Renal cortical epithelial cell (primary cell): ENCODE measurements at places on chromosomes 7 and 10.

GRCh38 chr10:91708174-91708861, 75.4 kb upstream of the PPP1R3C start:
- DNase-seq = peak; percentile 50

GRCh38 chr7:24227603-24228359, 56.2 kb upstream of the NPY start:
- no peak for DNase-seq

- peak; percentile 4 for DNase-seq
These were observed 34.2 kb upstream of the POM121L12 start for GRCh38 chr7:53001221-53001620.

GRCh38 chr7:153835712-153836265, 216.4 kb upstream of the DPP6 start:
- DNase-seq = no peak

DNA sequence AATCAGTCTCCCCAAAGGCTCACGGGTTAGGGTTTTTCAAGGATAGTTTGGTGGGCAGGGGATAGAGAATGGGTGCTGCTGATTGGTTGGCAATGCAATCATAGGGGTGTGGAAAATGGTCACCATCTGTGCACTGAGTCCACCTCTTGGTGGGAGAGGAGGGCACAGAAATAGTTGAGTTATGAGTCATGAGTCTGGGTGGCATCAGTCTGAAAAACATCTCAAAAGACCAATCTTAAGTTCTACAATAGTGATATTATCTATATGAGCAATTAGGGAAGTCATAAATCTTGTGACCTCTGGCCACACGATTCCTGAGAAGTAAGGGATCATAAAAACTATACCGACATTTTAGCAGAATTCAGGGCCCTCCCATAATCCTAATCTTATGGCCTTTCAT, 62.7 kb downstream of the LGI1 start:
- peak; percentile 1 for DNase-seq

GRCh38 chr10:86067436-86068050, 299.1 kb downstream of the GRID1 start:
- DNase-seq = no peak
